Hematopoietic multipotent progenitor cell treated with erythropoietin and hydrocortisone succinate and interleukin-3 and kit ligand, for 15 days (in vitro differentiated cells): ENCODE measurements at places on chromosomes 1 and 21.

- no peak for DNase-seq
Observed at GRCh38 chr1:172380441-172381244, 39.8 kb upstream of the C1orf105 start.

- no peak for DNase-seq
Observed at GRCh38 chr1:226711976-226712741, 26.9 kb downstream of the ITPKB start.

DNA sequence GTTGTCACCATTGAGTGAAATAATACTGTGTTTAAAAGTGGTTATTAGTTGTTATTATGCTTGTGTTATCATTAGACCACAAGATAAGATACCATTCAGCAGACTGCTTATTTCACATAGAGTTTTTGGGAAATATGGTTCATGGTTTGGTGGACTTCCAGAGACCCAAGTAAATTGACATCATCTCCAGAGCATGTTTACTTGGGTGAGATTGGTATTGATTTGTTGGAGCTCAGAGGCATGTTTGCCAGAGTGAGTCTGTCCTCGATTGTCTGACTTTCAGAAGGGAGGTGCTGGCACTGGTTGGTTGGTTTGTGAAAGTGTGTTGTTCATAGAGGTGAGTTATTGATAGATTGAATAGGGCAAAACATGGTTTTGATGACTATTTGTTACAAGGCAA, 291.4 kb downstream of the TGFB2 start:
- no peak for DNase-seq

GRCh38 chr1:46036894-46037839, 95.3 kb downstream of the PIK3R3 start:
- DNase-seq, result peak; percentile 83

GRCh38 chr1:225911191-225912130, 12.6 kb downstream of the PYCR2 start:
- peak; percentile 73 for DNase-seq

DNA sequence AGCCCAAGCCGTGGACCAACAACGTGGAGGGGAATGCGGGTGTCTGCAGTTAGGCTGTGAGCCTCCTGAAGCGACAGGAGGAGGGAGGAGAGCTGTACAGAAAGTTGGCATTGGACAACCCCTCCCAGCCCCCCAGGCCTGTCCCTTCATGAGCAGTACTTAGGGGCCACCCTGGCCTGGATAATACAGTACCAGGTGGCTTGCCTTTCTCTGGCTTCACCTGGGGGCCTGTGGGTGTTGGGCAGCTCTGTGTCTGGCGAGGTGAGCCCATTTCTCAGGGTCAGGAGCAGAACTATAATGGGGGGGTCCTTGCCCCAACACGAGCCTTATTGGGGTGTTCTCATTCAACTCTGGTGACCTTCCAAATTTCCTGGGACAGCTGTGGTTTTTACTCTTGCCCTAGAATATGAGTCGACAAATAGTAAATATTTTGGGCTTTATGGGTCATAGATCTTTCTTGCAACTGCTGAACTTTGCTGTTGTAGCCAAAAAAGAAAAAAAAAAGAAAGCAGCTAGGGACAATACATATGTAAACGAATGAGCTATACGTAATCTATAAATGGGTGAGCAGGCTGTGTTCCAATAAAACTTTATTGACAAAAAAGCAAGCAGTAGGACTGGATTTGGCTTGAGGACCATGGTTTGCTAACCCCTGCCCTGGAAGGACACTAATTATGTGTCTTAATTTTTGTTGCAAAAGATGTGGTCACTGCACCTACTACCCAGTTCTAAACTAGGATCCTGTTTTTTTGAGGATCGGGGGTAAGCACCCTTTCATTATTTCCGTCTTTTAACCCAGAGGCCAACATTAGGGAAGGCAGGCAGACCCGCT, 11.4 kb downstream of the COQ8A start:
- DNase-seq, result no peak

DNA sequence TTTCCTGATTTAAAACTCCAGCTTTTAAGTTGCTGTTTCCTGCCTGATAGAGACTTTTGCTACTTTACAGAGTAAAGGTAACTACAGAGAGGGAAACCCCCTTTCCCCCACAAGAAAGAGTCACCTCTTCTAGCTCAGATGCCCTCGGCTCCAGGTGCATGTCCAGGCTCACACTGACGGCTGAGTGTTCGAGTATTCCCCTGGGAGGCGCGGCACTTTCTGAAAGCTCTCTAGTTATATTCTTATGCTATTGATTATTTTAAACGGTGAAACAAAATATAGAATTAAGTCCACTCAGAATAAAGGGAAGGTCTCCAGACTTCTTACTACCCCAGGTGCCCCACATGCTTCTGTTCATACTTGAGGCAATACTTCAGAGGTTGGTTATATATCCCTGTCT, 160.3 kb upstream of the FMN2 start:
- no peak for DNase-seq

GRCh38 chr1:212147581-212148033, 112.1 kb downstream of the DTL start:
- DNase-seq, result no peak

GRCh38 chr1:162193221-162193620, 123.7 kb downstream of the NOS1AP start:
- DNase-seq, result no peak

DNA sequence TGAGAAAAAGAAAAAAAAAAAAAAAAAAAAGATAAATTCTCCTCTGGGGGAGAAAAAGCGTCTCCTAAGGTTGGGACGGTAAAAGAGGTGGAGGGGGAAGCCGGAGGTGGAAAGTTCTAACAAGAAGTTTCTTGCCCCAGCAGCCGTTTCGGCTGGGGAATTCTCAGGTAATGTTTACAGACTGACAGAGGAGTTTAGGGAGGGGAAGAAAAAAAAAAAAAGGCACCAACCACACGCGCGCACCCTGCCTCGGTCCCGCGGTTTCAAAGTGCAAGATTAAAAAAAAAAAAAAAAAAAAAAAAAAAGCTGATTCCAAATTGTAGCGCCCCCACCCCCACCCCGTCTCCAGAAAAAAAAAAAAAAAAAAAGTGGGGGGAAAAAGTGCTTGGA, 504 bp downstream of the DHRS3 start:
- DNase-seq, result peak; percentile 20

DNA sequence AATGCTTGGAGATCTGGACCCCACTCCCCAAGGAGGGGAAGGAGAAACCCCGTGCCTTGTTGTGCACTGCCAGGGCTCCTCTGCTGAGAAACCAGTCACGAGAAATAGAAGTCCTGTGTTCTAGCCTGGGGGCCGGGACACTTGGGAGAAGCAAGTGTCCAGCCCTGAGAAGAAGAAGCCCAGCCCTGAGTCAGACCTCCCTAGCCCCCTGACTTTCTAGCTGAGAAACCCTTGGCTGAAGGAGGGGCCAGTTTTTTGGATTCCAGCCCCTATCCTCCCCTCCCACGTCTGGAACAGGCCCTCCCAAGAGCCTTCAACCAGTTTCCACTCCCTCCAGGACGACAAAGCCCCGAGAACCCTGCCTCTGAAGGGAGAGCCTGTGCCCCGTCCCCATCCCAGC, 100.5 kb downstream of the NAV1 start:
- no peak for DNase-seq

GRCh38 chr1:246108278-246108925, 398.7 kb downstream of the SMYD3 start:
- DNase-seq, result no peak

- DNase-seq, result no peak
Observed at GRCh38 chr1:236494586-236495466, 29.0 kb upstream of the LGALS8 start.

- no peak for DNase-seq
Observed at GRCh38 chr1:174232761-174233160, 73.4 kb downstream of the RABGAP1L start.

GRCh38 chr21:14414932-14415508, 32.1 kb upstream of the HSPA13 start:
- no peak for DNase-seq

DNA sequence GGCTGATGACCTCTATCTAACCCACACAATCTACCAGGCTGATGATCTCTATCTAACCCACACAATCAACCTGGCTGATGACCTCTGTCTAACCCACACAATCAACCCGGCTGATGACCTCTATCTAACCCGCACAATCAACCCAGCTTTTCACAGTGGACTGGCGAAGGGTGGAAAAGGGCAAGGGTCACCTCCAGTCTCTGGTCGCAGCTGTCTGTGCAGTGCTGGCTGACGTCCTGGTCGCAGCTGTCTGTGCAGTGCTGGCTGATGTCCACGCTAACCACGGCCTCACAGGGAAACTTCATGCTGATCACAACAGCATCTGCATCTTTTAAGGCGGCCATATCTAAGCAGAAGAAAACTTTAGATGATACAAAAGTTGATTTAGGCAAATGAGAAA, 12.2 kb upstream of the CCDC27 start:
- no peak for DNase-seq

GRCh38 chr1:4977701-4978100, 323.3 kb downstream of the AJAP1 start:
- no peak for DNase-seq

GRCh38 chr1:150148837-150149270, 862 bp upstream of the PLEKHO1 start:
- DNase-seq, result no peak

GRCh38 chr1:234243521-234244260, 129.6 kb upstream of the COA6 start:
- DNase-seq, result no peak

GRCh38 chr1:14707531-14708445, 109.3 kb downstream of the KAZN start:
- no peak for DNase-seq

GRCh38 chr21:36915014-36915695, 51.3 kb downstream of the HLCS start:
- no peak for DNase-seq

DNA sequence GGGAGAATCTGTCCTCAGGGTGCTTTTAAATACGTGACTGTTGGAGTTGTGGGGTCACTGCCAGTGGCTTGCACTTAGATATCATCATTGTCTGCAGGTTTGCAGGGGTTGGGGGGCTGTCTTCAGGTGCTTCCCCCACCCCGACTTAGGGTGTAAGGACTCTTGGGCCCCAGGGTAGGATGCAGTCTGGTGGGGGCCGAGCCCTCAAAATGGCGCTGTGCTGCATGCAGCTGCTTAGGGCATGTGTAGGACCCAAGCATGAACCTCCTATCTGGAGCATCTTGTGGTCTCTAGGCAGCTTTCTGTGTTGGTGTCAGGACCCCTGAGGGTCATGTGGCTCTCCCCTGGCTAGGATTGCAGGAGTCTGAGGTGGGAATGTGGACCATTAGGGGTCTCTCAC, 55.6 kb upstream of the B3GALT2 start:
- DNase-seq, result no peak

DNA sequence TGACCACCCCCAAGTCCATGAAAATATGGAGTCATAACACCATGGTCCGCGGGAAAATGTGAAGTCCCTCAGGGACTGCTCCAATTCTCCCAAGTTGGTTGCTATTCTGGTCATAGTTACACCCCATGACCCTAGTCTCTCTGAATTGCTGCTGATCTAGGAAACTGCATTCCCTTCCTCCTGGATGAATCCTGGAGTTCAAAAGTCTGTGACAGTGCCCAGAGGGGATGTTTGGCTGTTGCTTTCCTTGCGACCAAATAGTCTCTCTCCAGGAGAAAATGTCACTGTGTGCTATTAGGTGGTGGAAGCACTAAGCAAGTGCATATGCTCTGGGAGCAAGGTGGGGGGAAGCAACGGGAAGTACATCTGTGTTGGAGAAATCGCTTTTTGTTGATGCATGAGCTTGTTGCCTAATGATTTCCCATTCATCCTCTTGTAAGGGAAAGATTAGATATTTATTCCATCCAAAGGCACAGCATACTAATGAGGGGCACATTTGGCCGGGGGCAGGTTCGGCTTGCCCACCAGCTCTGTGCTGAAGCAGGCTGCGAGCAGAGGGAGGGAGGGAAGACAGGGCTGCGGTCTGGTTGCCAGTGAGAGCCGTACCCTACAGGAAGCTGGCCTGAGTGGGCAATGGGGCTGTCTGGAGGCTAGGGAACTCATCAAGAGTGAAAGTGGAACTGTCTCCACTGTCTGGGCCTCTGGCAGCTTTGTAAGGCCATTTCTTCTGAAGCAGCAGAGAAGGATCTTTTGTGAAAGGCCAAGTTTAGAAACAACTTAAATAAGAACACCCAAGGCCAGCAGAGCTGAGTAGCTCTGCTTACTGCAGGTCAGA, 27.2 kb downstream of the SYT6 start:
- DNase-seq, result no peak

DNA sequence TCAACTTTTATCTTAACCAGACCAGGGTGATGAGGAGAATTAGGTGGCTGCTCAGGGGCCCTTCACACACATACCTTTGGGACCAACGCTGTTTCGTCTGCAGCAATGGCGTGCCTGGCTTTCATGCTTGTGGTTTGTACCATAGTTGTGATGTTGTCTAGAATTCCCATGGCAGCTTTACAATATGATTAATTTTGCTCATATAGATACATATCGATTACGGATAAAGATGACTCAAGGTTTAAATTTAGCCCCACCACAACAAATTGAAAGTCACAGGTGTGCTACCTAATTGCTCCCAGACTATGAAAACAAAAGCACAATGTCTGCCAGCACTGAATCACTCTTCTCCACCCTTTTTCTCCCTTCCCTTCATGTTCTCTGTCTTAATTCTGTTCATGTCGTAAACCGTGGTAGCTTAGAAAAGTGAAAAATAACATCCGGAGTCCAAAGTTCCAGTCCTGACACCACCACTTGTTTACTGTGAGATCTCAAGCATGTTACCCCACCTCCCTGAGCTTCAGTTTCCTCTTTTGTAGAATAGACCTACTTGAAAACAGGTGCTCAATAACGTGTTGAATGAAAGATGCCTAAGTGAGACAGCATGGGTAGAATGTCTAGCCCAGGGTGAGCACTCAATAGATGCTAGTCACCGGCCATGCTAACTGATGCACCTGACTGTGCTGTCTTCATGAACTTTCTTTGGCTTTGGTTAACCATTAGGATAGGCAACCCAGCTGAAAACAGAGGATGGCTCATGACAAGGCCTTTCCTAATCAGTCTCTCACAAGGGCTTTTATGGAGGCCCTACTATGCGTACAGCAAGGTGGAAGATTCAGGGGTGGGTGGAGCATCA, 22.1 kb upstream of the JUN start:
- DNase-seq, result no peak

DNA sequence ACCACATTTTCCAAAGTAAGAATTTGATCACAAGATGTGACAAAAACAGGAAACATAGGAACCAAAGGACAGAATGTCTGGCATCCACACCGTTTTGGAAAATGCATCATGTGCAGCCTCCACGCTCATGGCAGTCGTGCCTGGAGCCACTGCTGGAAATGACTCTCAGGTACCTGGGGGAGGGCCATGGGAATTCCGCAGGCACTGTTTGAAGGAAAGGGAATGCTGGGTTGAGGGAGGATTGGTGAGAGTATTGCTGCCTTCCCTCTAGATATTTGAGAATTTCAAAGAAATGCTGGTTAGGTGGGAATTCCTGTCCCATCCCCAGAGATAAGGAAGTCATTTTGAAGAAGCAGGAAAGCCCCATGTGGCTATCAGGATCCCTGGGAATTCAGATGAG, 10.8 kb downstream of the SLAMF1 start:
- DNase-seq, result no peak

- DNase-seq, result no peak
Observed at GRCh38 chr1:109199710-109200109, 14.0 kb upstream of the SARS1 start.

GRCh38 chr21:38817371-38818324, 11.9 kb downstream of the ETS2 start:
- DNase-seq, result no peak
